ENCODE measurements at places on chromosomes 11 and 22.

- DNase-seq, result no peak
Measured at GRCh38 chr22:23157560-23158515, 12.6 kb downstream of the RAB36 start.

DNA sequence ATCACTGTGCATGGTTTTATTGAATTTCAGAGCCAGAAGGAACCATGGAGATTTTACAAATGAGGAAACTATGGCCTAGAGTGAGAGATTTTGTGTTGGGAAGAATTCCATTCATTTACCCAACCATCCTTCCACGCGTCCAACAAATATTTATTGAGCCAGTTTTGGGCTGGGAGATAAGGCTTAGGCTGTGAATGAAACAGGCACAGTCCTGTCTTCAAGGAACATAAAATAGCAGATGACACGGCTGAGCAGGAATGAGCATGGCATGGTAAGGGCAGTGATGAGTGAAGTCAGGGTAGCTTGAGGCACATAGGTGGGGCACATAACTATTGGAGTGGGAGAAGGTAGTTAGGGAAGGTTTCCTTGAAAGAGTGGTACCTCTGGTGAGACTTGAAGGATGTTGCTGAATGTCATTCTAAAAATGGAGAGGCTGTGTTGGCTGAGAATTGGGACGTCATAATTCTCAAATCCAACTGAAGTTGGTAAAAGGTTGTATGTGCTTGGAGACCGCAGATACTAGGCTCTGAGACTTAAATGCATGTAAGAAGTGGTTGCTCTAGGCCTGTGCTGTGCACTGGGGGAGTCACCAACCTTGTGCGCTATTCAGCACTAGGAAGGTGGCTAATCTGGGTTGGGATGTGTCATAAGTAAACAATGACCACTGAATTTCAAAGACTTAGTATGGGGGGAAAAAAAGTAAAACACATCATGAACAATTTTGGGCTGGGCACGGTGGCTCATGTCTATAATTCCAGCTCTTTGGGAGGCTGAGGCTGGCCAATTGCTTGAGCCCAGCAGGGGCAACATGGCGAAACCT, 51.9 kb downstream of the TEAD1 start:
- DNase-seq, result no peak

GRCh38 chr22:29912141-29912540, 29.2 kb downstream of the MTMR3 start:
- DNase-seq, result no peak

DNA sequence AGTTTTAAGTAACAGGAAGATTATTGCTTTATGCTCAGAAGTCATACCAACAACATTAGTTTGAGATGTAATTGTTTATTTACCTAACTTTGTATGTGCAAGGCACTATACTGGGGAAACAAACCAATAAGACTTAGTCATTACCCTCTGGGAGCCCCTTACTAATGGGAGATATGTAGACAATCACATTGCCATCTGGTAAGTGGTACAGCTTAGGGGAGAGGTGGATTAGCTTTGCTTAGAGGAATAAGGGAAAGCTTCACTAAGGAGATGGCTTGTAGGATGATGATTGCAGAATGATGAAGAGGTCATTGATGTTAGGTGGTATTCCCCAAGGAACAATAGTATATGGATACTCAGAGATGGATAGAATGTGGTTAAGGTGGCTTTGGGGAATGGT, 17.5 kb downstream of the EMSY start:
- no peak for DNase-seq

Measured in activated CD4-positive, alpha-beta T cell treated with anti-CD3 and anti-CD28 coated beads for 36 hours (primary cell).